ENCODE measurements at places on chromosomes 1 and 21.

- DNase-seq: no peak
Observed at GRCh38 chr1:43893006-43893405, 40.6 kb upstream of the ARTN start.

- no peak for DNase-seq
Observed at GRCh38 chr1:168509875-168510791, 33.7 kb downstream of the XCL2 start.

DNA sequence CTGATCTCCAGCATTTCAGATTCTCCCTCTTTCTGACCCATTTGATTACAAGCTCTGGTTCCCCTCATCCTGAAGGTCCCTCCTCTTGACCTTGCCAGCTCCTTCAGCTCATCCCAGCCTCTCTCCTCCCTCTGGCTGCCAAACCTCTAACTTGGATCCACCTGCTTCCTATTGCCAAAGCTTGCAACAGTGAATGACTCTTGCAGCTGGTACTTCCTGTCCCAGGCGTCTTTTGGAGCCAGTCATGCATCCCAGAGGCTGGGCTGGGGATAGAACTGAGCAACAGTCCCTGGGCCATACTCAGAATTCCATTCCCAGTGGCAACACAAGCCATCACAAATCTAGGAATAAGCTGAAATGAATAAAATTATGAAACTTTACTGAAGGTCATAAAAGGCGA, 27.7 kb upstream of the SPOCD1 start:
- no peak for DNase-seq

DNA sequence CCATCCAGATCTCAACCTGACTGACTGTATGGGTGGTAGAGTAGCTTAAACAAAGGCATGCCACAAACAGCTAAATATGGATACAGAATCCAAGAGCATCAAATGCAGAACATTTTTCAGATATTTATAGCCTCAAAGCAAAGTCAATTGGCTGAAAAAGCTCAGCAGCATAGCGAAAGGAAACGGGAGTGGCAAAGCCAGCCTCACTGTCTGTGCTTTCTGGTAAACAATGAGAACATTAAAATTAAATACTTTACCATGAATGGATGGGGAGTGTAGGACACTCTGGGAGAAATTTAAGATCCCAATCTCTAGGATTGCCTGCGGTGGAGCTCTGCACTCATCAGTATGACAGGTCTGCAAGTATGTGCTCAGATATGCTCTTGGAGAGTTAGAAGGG, 4.4 kb downstream of the RASAL2 start:
- DNase-seq: no peak

DNA sequence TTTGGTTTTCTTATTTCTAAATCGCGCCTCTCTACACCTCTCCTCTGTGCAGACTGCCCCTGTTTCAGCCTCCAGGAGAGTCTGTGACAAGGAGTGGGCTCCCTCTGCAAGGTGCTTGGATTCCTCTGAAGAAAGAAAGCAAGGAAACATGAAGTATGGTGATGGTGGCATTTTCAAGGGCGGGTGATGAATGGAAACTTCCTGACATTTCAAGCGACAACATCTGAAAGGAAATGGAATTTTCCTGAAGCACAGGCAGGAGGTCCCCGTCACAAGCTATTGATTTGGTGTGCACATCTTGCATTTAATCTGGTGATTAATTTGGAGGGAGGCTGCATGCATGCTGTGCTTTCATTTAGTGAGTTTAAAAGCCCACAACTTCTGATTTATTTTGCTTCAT, 164.6 kb upstream of the FGGY start:
- DNase-seq: no peak

GRCh38 chr1:152449661-152450060, 35.6 kb upstream of the CRNN start:
- no peak for DNase-seq

DNA sequence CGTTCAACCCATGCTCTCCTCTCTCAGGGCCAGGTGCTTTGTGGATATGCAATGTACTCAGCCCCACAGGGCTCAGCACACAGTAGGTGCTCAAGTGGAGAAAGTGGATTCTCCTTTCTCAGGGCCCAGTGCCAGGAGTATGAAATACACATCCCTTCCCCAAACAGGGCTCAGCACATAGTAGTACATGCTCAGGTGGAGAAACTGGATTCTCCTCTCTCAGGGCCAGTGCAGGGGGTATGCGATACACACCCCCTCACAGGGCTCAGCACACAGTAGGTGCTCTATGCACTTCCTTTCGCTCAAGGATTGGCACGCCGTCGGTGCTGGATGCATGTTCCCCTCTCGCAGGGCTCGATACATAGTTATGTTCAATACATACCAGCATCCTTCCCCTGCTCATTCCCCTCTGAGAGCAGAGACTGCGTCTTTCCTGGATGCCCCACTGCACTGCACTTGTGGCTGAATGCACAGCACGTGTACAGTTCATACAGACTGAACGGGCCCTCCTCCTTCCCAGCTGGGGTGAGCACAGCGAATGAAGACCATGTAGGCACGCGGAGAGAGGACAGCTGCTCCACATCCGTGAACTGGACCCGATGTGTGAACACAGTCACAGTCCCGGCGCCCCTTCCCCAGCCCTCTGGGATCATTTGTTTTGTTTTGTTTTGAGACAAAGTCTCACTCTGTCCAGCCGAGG, 16.6 kb upstream of the DISP3 start:
- DNase-seq: no peak

- no peak for DNase-seq
Observed at GRCh38 chr1:23524716-23525401, 6.2 kb downstream of the E2F2 start.

GRCh38 chr1:40299366-40300248, 17.5 kb downstream of the COL9A2 start:
- no peak for DNase-seq

- peak; percentile 83 for DNase-seq
Observed at GRCh38 chr1:109263597-109264378, 14.4 kb downstream of the CELSR2 start.

- DNase-seq: no peak
Observed at GRCh38 chr21:36188937-36189336, 32.3 kb downstream of the DOP1B start.

DNA sequence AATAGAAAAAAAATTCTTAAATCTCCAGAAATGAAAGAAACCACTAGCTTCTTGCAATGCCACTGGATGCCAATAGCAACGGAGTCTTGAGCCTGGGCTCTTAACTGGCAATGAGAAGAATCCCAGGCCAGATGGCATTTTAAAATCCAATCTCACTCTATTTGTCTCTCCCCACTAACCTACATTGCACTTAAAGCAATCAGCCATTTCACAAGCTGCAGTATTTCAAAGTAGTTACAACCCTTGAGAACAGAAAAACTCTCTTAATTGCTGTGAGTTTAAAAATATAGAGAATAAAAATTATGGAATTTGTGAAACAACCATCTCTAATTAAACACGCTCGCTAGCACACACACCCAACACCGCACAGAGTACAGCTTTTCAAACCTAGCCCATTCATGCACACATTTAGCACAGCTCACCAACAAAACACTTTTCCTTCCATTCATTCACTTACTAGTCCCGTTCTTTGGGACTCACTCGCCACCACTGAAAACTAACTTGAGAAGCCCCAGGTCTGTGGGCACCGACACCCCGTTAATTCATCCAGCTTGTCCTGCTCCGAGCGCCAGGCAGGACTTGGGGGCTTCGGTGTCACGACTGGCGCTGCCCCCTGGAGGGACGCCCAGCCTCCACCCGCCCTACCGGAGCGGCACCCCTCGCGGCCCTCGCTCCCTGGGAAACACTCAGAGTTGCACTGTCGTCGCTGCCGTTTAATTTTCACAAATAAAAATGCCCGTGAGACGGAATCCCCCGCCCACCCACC, 1.0 kb downstream of the DDAH1 start:
- DNase-seq: no peak

- DNase-seq: no peak
Observed at GRCh38 chr1:87902830-87903229, 574.1 kb downstream of the LMO4 start.

GRCh38 chr1:24216276-24217074, 29.4 kb upstream of the IFNLR1 start:
- no peak for DNase-seq

GRCh38 chr1:203695116-203695515, 68.5 kb downstream of the ATP2B4 start:
- DNase-seq: no peak

GRCh38 chr1:30466026-30466425, 257.4 kb downstream of the MATN1 start:
- DNase-seq: no peak

GRCh38 chr1:116374353-116375147, 1.5 kb downstream of the ATP1A1 start:
- DNase-seq: no peak

DNA sequence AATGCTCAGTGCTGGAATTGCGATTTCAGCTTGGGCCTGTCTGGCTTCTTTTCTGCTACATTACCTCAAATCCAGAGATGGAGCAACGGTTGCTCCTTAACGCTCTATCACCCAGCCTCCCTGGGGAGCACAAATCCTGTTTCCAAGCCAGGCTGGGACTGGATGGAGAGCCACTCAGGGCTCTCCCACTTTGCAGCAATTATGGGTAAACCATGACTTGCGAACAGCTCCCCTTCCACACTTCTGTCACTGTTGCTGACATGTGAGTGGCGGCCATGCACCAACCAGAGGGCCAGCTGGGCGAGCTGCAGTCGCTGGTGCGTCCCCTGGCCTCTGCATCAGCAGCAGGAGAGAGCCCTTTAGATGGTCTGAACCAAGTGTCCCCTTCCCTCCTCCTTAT, 65.1 kb upstream of the RAB4A start:
- no peak for DNase-seq

DNA sequence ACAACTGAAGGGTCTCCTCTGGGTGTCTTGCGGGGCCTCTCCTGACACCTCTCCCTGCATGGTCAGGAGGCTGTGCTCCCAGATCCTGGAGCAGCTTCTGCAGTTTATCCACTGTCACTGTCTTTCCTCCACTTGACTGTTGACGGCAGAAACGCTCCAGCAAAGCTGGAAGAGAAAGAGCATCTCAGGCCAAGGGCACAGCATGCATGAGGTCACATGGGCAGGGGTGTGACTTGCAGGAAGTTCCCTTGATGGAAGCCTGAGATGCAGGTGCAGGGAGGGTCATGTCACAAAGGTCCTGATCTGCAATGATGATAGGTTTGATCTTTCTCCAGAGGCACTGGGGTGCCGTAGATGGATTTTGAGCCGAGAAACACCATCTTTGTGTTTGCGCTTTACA, 23.3 kb downstream of the SLC44A3 start:
- no peak for DNase-seq

GRCh38 chr1:235659186-235659771, 9.7 kb upstream of the GNG4 start:
- DNase-seq: no peak

DNA sequence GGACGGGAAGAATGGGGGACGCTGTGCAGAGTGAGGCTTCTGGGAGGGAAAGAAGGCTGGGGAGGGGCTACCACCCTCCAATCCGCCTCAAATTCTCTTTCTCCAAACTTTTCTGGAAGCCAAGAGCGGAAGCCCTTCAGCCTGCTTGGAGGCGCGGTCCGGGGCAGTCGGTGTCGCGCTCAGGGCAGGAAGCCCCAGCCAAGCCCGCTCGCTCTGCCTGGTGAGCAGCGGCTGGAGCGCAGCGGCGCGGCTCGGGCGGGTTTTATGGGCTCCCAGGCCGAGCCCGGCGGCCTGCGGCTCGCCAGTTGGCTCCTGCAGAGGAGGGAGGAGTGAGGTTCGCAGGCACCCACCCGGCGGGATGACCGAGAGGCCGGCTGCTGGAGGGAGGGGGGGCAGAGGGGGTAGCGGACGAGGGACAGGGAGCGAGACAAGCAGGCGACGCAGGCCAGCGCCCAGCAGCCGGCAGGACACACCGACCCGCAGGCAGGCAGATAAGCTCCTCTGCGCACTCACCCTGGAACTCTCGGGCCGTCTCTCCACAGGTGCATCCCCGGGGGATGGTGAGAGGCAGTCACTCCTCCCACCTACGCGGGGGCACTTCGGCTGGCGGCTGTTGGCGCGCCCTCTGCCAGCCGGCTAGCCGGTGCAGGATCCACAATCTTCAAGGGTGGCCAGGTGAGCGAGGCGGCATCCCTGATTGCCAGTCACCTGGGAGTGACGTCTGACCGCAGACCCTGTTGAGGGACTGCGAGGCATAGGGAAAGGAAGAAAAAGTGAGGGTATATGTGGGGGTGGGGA, at the start of gene AVPR1B:
Gene AVPR1B, minus strand, starts transcription at position 238 of the 798 bp plus-strand sequence. CDS start 498 bp downstream, outside the sequence.
- peak; percentile 33 for DNase-seq

DNA sequence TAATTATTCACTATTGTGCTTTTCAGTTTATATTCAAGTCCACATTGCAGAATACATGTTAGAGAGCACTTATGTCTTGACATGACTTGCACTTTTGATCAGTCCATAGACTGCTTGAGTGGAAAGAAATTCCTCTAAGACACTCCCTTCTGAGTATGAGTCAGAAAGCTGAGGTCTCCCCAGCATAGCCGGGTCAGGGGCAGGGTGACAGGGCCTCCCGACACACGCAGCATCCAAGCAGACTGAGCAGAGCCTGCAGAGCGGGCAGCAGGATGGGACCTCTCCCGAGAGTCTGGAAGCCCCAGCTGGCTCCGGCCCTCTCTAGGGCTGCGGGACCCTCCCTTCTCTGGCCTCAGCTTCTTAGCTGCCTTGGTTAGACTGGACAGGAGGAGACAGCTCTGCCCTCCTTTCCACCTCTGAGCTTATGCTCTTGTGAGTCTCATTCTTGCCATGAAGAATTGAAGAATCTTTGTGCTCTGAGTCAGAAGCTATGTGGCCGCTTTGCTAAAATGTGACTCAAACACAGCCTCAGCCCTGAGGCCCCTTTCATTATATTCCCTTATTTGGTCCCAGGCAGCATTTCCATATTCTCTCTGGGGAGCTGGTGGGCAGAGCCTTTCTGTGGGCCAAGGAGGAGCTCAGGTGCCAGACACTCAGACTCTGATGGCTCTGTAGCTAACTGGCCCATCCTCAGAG, 11.2 kb upstream of the CAPN2 start:
- DNase-seq: no peak
